AG09309 (cell line): ENCODE measurements at places on chromosomes 2 and 18.

DNA sequence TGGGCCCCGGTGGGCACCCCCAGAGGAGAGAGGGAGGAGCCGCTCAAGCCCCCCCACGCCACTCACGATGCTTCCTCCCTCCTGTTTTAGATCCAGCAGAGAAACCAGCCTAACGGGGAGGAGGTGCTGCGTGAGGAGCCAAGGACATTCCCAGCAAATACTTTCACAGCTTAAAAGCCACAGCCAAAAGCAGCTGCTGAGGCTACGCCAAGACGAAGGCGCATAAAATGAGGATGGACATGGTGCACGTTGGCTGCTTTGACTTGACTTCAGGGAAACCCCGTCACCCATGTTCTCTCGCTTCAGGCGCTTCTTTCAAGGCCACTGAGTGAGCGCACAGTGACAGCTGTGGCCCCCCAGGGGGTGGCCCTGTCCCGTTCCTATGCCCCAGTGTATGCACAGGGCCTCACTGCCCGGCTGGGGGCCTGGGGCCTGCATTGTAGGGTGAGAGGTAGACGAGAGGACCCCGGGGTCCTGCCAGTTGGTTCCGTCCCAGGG lies 72.1 kb upstream of the PXDN start:
- no peak for DNase-seq

- no peak for DNase-seq
Measured at GRCh38 chr2:239595726-239596125, 194.9 kb upstream of the HDAC4 start.

- DNase-seq: no peak
Measured at GRCh38 chr18:12998332-12999060, 7.3 kb downstream of the CEP192 start.

DNA sequence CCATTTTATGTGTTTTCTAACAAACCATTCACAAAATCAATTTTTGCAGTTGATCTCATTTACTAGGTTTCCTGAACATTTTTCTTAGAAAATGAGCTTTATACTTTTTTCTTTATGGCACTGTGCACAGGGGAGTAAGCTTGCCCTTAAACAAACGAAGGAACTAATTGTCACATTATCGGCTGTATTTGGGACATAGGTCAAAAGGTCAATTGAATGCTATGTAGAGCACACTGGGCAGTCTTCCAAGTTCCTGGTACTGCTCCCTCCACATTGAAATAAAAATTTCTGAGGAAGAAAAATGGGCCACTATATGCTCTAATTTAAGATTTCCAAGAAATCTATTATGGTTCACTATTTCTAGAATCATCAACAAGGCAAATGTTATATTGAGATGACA lies 93.6 kb upstream of the TMEFF2 start:
- no peak for DNase-seq

- no peak for DNase-seq
Measured at GRCh38 chr18:50560681-50561629, 1.1 kb downstream of the MAPK4 start.

GRCh38 chr2:123448801-123449200 lies 576.3 kb upstream of the CNTNAP5 start:
- no peak for DNase-seq

DNA sequence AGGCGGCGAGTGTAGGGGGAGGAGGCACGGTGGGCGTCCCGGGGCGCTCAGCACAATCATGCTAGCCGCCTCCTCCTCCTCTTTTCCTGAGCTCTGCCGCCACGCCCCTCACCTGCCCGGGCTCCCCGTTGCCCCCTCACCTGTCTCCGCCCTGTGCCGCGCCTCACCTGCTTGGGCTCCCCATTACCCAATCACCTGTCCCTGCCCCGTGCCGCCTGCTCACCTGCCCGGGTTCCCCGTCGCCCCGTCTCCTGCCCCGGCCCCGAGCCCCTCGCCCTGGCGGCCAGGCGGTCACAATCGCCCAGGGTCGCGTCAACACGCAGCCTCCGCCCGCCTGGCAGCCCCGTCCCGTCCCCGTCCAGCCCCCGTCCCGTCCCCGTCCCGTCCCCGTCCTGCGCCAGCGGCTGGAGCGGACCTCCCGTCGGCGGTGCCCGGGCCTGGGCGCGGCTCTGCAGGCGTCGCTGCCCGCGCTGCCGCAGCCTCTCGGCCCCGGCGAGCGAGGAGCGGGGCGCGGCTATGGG lies at the start of gene DCDC2C:
Gene DCDC2C (plus strand): TSS at position 340 of the 521 bp plus-strand sequence. CDS start 177 bp downstream, at position 517.
- no peak for DNase-seq

- peak; percentile 44 for DNase-seq
Measured at GRCh38 chr18:6876641-6877041, 147.1 kb downstream of the ARHGAP28 start.

GRCh38 chr2:97691166-97691565 lies 21.7 kb downstream of the C2orf92 start:
- no peak for DNase-seq

DNA sequence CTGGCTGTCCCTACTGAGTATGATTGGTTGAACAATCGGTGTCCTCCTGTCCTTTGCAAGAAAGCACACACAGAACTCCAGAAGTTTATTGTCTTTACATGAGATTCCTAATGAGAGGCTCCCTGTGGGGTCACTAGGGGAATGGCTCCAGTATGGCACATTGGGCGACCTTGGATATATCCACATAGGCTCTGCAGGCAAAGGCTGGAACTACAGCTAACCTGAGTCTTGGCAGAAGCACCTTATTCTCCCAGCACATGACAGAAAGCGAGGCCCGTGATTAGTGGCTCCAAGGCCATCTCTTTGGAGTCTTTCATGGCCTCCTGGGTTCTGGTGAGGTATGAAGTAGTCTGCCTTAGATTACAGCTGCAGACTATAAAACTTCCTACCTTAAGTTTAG lies 49.0 kb downstream of the ZDBF2 start:
- no peak for DNase-seq

DNA sequence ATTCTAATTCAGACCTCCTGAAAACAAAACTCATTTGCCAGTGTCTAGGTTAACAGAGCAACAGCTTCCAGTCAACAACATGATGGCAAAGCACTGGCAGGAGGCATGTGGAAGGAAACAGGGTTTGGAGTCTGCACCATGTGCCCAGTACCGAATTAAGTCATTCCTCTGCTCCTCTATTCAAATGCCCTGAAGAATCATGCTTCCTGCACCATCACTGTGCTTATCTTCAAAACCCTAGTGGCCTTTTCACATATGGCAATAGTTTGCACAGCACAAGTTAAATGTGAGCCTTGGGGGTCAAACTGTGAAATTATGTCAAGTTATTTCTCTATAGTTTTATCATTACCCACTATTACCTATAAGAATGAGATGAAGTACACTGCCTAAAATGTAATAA lies 75.4 kb upstream of the GRB14 start:
- no peak for DNase-seq
